Stimulated activated CD8-positive, alpha-beta memory T cell treated with anti-CD3 and anti-CD28 coated beads, Interleukin-15, amount 100 ng/mL, for 4 hours (primary cell): ENCODE measurements at places on chromosomes 16 and 17.

DNA sequence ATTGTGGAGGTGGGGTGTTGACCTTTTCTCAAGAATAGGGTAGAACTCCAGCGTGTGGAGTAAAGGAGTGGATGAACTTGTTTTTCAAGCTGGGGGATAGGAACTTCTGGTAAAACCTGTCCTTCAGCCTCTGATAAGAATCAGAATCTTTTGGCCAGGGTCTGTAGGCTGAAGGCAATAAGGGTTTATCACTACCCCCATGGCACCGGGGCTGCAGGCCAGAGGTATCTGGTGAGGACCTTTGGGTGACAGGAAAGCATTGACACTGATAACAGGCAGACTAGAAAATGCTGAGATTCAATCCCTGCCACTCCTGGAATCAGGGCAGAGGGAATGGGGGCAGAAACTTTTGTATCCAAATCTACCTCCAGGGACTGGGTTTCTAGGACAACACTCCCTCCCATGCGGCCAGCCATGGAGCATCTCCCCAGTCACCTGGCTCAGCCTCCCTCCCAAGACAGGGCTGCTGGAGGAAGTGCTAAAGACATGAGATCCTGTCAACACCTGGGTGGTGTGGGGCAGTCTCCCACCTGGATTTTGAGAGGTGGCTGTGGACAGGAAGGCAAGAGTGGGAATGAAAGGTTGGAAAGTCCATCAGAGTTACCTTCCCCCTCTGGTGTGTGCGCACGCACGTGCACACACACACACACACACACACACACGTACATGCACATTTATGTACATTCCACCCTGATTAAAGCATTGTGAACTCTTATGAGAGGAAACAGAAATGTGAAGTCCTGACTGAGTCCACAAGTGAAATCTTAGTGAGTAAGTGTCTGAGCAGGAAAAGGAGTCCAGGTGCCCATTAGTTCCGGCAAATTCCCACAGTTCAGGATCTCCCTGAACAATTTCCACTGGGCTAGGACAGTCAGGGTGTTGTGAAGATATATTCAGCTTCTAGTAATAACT, 53.1 kb upstream of the MARCHF10 start:
- no peak for DNase-seq

GRCh38 chr16:7325834-7326233, 6.8 kb upstream of the RBFOX1 start:
- no peak for DNase-seq

DNA sequence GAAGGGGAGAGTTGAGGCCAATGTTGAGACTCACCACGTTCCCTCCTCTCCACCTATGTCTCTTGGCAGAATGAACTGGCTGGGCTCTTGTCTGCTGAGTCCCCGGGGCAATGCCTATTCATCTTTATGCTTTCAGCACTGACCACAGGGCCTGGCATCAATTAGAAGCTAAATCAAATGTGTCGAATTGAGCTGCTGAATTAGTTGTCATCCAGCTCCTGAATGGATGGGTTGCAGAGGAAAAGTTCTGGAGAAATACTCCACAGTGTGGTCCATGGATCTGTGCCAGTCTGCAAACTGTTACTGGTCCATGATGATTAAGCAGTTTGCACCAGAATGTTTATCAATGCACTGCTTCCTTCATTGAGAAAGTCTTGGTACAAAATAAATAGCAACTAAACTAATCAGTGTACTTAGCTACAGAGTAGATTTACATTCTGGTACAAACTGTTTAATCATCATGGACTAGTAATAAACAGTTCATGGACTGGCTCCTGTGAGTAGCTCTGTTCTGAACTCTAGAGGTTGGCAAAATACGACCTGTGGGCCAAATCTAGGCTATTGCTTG, 4.6 kb downstream of the CNGB1 start:
- no peak for DNase-seq

DNA sequence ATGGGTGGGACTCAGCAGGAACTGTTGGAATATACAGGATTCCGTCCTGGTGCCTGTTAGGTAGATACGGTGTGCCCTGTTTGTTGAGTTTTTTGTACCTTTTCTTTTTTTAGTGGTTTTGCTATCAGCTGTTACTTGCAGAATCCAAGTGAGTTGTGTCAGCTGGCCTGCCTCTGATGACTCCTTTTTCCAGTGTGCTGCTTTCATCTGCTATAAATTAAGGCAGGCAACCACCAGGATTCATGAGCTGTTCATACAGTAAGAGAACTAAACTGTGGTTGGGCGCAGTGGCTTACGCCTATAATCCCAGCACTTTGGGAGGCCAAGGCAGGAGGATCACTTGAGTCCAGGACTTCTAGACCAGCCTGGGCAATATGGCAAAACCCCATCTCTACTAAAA, 79.9 kb downstream of the WNT3 start:
- DNase-seq: no peak

- no peak for DNase-seq
These were observed 7.2 kb upstream of the MRPS23 start for GRCh38 chr17:57856792-57857620.

GRCh38 chr17:12985431-12986293, 32.2 kb downstream of the ELAC2 start:
- DNase-seq: no peak

DNA sequence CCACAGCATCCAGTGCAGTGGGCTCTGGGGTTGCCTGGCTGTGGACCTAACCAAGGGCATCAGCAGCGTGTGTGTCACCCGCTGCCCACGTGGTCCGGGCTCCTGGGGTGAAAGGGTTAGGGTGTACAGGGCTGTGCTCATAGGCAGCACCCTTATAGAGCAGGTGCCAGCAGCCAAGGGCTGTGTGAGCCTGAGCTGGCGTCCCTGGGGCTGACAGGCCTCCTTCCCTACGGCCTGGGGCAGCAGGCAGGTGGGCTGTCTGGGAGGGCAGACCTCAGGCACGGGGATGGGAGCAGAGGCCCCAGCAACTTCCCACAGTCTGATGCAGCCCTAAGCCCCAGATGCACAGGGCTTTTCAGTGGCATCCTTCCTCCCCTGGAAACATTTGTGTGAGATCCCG, 13.9 kb downstream of the CD300A start:
- no peak for DNase-seq

- no peak for DNase-seq
These were observed 33.2 kb downstream of the MAP2K6 start for GRCh38 chr17:69447726-69448125.
